Fibroblast of skin of scalp (primary cell): ENCODE measurements at places on chromosomes 1 and 21.
A peak's percentile ranks its signal among the peaks of the same experiment; 100 is the strongest.

DNA sequence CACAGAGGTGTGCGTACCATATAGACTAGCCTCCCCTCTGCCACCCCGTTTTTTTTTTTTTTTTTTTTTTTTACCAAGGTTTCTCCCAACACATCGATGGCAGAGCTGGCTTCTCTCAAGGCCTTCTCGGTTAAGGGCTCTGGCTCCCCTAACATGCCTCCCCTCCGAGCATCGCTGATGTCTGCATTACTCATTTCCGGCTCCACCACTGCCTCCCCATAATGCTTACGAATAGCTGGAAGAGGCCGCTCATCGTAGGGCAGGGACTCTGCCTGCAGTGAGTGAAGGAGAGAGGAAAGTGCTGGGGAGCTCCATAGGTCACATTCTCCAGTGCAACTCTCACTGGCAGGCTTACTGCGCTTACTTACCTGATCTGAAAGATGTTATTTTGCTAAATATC is 20.6 kb downstream of the CEP104 start:
- DNase-seq = no peak

- peak; percentile 26 for DNase-seq
Observed at GRCh38 chr1:7292714-7293419, 478.2 kb upstream of the VAMP3 start.

DNA sequence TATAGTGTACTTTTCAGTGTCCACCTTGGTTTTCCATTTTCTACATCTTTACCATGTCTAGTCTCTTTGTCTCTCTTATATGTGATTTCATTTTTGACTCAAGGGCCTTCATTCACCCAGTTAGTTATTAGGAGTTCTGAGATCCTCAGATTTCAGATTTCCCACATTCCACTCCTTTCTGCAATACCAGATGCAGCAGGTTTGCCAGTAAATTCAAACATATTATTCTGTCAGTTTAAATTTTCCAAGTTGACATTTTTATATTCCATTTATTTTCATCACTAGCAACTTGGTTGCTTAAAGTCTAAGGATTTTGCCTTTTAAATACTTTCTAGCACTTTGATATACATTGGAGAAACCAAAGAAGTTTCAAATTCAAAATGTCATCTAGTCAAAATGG is 42.4 kb downstream of the ABL2 start:
- no peak for DNase-seq

GRCh38 chr1:112872551-112872962 is 83.4 kb downstream of the SLC16A1 start:
- no peak for DNase-seq

- DNase-seq = no peak
Observed at GRCh38 chr1:84121360-84121759, 22.7 kb upstream of the PRKACB start.

- no peak for DNase-seq
Observed at GRCh38 chr1:214044438-214045214, 56.9 kb downstream of the PROX1 start.

GRCh38 chr1:216535059-216535458 is 111.8 kb upstream of the USH2A start:
- peak; percentile 4 for DNase-seq

DNA sequence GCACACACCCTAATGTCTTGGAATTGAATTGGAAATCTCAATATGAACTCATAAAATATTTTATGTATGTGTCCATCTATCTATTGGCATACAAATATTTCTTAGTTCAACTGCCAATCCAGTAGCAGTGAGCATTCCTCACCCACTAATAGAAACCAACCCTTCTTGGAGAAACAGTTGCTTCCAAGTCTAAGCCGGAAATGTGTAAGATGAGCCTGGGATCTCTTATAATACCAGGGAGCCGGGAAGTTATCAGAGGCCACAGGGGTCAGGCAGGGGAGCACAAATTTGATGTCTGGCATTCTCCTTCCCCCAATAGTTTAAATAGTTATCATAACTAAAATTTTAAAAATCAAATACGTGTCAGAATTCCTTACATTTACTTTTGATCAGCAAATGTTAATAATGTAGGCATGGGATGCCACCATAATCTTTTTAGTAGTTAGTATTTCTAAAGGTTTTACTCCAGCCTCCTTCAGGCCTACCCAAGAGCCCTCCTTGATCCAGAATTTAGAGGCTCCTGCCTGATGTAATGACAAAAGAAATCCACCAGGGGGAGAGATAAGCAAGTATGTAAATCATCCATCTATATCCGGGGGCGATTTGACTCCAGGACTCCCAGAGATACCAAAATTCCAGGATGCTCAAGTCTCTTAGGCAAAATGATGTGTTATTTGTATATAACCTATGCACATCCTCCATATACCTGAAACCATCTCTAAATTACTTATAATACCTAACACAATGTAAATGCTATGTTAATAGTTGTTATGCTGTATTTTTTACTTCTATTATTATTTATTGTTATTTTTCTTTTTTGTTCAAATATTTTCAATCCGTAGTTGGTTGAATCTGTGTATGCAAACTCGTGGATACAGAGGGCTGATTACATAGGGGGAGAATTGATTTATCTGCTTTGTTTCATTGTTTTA is 218.7 kb upstream of the COA6 start:
- peak; percentile 74 for DNase-seq

DNA sequence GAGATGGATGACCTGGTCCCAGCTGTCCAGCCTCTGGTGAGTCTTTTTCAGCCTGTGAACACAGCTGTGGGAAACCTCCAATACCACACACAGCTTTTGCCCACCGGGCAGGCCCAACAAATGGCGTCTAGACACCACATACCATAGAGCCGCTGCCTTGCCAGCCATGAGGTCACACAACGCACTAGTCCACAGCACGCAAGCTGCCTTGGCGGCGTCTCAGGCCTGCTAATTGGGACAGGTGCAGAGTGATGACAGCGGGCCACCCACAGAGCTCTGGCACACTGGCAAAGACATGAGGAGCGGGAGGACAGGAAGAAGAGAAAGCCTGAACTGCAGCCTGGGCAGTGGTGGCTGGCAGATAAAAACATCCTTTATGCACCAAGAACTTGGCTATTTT is 125.5 kb downstream of the ADAMTS1 start:
- peak; percentile 7 for DNase-seq

- peak; percentile 46 for DNase-seq
Observed at GRCh38 chr21:37199057-37199924, 67.8 kb downstream of the VPS26C start.

DNA sequence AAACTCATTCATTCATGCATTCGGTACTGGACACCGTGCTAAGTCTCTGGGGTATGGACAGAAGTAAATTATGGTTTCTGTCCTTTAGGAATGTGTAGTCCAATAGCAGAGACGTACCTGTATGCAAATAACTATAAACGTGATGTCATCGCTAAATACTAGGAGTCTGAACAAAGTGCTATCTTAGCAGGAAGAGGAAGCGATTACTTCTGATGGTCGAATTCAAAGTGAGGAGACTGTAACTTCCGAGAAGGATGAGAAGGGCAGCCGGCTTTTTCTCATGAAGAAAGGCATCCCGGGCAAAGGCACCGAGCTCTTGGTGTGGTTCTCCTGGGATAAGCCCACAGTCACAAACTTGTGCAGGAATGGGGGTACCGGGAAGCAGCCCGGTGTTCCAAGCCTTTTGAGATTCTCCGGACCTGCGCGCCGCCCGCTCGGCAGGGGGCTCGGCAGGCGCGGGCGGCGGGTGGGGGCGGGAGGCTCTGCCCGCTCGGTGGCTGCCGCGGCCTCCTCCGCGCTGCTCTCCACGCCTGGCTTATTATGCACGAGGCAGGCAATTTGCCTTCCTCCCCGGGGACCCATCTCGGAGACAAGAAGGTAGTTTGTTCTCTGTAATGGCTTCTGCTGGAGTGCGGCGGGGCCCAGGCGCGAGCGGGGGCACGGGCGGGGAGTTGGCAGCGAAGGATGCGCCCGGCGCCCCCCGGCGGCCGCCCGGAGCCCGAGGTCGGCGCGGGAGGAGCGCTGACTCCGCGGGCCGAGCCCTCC is 67.5 kb upstream of the CD1D start:
- DNase-seq = peak; percentile 48

- DNase-seq = no peak
Observed at GRCh38 chr21:33942426-33942825, 26.8 kb upstream of the ATP5PO start.
